Breast epithelium (tissue), 4 donors: ENCODE measurements at places on chromosomes 1 and 21. TPM values are rescaled to one million over a fixed set of nuclear protein-coding genes. Genes with fewer than 3 reads are reported as not detected.
A peak's percentile ranks its signal among the peaks of the same experiment; 100 is the strongest.

- H3K36me3 ChIP-seq: no peaks in the 10 kb centered on the region
- H3K27me3 ChIP-seq: peaks cover 88% of the 10 kb centered on the region
- no peak for DNase-seq
- H3K27ac ChIP-seq: no peak overlapping the region
Observed at GRCh38 chr1:3072391-3073185, 3.6 kb downstream of the PRDM16 start.

DNA sequence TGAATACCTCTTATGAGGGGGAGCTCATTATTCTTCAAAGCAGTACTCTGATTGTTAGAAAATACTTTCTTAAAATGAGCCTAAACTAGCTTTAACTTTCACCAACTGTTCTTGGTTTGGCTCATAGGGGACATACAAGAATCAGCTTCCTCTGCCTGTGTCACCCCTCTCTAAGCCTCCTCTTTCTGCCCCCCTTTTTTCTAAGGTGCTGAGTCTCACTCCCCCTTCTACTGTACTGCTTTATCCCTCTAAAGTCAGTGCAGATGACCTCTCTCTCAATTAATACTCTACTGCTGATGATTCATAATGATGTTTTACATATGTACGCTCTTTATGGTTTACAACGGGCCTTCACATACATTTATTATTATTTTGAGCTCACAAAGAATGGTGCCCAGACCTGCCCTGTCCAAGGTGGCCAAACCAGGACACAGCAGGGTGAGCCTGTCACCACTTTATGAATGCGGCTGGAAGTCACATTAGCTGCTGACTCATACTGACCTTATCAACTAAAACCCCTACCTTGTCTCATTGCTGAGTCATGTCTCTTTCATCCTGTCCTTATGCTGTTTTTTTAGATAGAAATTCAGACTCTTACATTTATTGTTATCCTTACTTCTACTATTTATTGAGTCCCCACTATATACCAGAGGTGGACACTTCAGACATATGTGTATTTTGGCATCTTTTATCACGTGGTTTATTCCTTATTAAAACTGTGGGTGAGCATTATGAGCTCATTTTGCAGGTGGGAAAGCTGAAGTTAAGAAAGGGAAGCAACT is 126.9 kb downstream of the RNF220 start:
- H3K36me3 ChIP-seq: no peaks in the 10 kb centered on the region
- H3K27me3 ChIP-seq: no peaks in the 10 kb centered on the region
- H3K4me1 ChIP-seq: no peaks in the 10 kb centered on the region
- H3K4me3 ChIP-seq: no peak overlapping the region
- no peak for DNase-seq

DNA sequence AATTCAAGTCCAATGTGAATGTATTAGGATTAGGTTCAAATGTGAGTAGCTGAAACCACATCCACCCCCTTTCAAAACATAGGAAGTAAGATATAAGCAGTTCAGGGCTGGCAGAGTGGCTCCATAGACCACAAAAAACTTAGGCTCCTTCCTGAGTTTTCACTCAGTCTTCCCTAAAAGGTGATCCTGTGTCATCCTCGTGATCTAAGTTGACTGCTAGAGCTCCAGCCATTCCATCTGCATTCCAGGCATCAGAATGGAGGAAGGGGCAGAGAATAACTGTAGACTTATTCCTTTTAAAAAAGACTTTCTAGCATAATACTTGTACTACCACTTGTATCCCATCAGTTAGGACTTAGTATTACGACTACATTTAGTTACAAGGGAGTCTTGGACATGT is 204.1 kb downstream of the PBX1 start:
- no peaks in the 10 kb centered on the region for H3K4me1 ChIP-seq
- H3K27ac ChIP-seq: no peak overlapping the region
- no peaks in the 10 kb centered on the region for H3K36me3 ChIP-seq
- H3K4me3 ChIP-seq: no peak overlapping the region

GRCh38 chr1:3795453-3796214 is 664 bp downstream of the LRRC47 start:
- peak overlapping the region; percentile 54 for H3K27ac ChIP-seq
- no peaks in the 10 kb centered on the region for H3K36me3 ChIP-seq
- no peak for DNase-seq
- H3K4me1 ChIP-seq: peaks cover 11% of the 10 kb centered on the region

GRCh38 chr1:34199927-34200326 is 23.2 kb downstream of the C1orf94 start:
- no peaks in the 10 kb centered on the region for H3K27me3 ChIP-seq
- no peak overlapping the region for H3K27ac ChIP-seq
- H3K4me3 ChIP-seq: no peak overlapping the region
- H3K36me3 ChIP-seq: no peaks in the 10 kb centered on the region
- DNase-seq: no peak
- no peaks in the 10 kb centered on the region for H3K4me1 ChIP-seq

DNA sequence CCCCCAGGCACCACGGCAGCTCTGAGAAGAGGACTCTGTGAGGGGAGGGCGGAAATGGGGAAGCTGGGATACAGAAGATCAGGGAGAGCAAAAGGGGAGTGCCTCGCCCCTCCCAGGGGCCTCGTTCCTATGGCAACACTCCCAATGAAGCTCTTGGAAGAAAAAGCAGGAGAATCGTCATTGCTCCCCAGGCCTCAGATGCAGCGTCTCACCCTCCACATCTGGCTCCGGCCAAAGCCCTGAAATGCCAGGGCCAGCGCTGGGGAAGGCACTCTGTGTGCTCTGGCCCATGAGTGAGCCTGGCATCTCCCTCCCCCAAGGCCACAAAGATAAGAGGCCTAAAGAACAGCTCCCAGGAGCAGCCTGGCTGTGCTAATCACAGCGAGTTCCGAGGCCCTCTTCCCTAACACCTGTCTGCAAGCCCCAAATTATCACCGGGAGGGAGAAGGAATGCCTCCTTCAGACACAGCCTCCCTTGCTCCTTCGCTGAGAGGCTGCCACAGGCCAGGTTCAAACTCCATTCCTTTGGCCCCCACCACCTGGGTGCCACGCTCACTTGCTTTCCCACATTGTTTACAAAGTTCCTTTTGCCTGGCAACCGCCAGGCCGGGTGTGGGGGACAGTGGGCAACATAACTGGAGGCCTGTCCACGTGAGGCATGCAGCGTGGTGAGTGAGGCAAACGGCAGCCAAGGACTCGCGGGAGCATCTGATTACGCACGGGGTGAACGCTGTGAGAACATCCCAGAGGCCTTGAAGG is 27.8 kb downstream of the ECE1 start:
- no peaks in the 10 kb centered on the region for H3K36me3 ChIP-seq
- peak; percentile 68 for DNase-seq
- H3K27ac ChIP-seq: peak overlapping the region; percentile 87
- no peaks in the 10 kb centered on the region for H3K27me3 ChIP-seq
- peaks cover 15% of the 10 kb centered on the region for H3K4me1 ChIP-seq

DNA sequence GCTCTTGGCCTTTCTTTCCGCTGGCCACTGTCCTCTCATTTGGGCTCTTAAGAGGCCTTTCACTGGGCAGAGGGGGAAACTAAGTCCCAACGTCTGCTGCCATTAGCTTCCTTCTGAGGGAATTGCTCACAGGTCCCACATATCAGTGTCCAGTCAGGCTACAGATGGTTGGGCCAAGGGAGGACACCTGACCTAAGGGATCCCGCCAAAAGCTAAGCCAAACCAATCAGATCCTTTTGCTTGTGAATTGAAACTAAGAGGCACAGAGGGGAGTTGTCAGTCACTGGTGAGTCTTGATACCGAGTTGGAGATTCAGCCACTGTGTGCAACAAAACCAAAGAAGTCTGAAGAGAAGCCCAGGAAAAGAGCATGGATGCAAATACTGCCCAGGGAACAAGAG is 5.7 kb upstream of the NT5C1A start:
- H3K4me3 ChIP-seq: no peak overlapping the region
- no peaks in the 10 kb centered on the region for H3K4me1 ChIP-seq
- H3K27me3 ChIP-seq: no peaks in the 10 kb centered on the region
- no peak for DNase-seq
- no peak overlapping the region for H3K27ac ChIP-seq

DNA sequence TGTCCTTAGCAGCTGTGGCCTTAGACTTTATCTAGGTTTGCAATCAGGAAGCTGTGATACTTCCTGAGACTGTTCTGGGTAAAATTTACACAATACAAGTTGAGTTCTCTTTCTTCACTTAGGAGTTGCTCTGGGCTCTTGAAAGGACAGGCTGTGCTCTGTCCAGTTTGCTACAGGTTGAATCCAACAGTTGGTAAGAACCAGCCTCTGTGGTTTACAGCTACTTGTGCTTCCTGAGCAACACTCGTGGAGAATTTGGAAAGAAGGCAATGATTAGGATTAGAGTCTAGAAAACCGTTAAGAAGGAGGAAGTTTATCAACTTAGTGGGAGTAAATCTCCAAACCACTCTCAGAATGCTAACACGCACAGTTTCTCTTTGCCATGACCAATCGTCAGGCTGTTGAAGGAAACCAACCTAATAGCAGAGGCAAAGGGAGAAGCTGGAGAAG is 26.8 kb downstream of the GFI1 start:
- no peak overlapping the region for H3K4me3 ChIP-seq
- H3K27ac ChIP-seq: no peak overlapping the region
- DNase-seq: no peak

DNA sequence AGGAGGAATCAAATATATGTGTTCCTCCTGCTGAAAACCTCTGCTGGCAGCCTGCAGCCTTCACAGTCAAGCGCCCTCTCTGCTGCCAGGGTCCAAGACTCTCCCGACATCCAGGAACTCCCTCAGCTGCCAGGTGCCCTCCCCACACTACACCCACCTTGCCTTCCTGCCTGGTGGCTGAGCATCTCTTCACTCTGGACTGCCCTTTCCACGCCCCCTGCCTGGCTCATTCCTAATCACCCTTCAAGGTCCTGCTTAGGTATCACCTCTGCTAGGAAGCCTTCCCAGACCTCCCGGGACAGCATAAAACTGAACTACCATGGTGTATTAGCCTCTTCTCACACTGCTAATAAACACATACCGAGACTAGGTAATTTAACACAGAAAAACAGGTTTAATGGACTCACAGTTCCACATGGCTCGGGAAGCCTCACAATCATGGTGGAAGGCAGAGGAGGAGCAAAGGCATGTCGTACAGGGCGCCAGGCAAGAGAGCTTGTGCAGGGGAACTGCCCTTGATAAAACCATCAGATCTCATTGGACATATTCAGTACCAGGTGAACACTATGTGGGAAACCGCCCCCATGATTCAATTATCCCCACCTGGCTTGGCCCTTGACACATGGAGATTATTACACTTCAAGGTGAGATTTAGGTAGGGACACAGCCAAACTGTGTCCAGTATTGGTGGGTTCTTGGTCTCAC is 15.3 kb downstream of the LDLRAD1 start:
- H3K4me3 ChIP-seq: no peak overlapping the region
- no peak for DNase-seq
- no peaks in the 10 kb centered on the region for H3K27me3 ChIP-seq
- H3K36me3 ChIP-seq: no peaks in the 10 kb centered on the region
- H3K4me1 ChIP-seq: no peaks in the 10 kb centered on the region
- no peak overlapping the region for H3K27ac ChIP-seq

DNA sequence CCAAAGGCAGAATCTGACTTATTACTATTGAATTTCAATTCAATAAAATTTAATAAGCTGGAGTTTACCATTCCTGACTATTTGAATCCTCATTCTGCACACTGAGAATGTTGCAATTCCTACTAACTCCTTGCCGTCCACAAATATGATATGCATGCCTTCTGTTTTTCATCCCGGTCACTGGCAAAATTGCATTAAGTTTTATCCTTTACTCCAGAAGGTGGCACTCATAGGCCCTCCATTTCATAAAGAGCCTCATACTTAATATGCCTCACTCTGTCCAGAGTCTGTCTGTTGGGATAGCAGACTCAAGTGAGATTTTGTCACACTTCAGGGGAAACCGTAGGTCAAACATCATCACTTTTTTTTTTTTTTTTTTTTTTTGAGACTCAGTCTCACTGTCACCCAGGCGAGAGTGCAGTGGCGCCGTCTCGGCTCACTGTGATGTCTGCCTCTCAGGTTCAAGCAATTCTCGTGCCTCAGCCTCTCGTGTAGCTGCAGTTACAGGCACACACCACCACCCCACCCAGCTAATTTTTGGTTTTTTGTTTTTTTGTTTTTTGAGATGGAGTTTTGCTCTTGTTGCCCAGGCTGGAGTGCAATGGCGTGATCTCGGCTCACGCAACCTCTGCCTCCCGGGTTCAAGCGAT is 27.3 kb downstream of the F11R start:
- H3K36me3 ChIP-seq: no peaks in the 10 kb centered on the region
- H3K27ac ChIP-seq: no peak overlapping the region
- no peaks in the 10 kb centered on the region for H3K27me3 ChIP-seq
- no peak for DNase-seq

DNA sequence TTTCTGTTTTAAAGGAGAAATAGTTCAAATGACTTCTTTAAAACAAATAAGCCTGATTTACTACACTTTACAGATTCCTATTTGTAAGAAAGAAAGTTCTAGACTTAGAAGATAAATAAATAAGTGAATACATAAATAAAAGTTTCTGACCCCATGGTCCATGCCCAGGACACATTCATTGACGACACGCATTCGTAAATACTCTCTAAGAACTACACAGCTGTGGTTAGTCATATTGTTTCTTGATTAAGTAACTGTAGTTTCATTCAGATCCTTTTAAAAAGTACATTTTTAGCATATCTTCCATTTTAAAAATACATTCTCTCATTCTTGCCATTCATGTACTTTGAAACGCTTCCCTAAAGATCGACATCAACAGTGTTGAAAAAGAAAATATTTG is 497.4 kb downstream of the SETD4 start:
- no peaks in the 10 kb centered on the region for H3K27me3 ChIP-seq
- no peak overlapping the region for H3K27ac ChIP-seq
- DNase-seq: no peak
- no peak overlapping the region for H3K4me3 ChIP-seq
- H3K4me1 ChIP-seq: no peaks in the 10 kb centered on the region
- no peaks in the 10 kb centered on the region for H3K36me3 ChIP-seq

- no peak overlapping the region for H3K4me3 ChIP-seq
- DNase-seq: no peak
- no peaks in the 10 kb centered on the region for H3K4me1 ChIP-seq
- no peaks in the 10 kb centered on the region for H3K36me3 ChIP-seq
Observed at GRCh38 chr1:107514841-107515240, 374.0 kb downstream of the NTNG1 start.

- H3K36me3 ChIP-seq: no peaks in the 10 kb centered on the region
- H3K27me3 ChIP-seq: no peaks in the 10 kb centered on the region
- DNase-seq: no peak
- H3K4me1 ChIP-seq: no peaks in the 10 kb centered on the region
Observed at GRCh38 chr1:196180847-196181593, 427.2 kb downstream of the KCNT2 start.

The ANGPTL3 gene
- not detected for total RNA-seq

The FAM167B gene
- total RNA-seq: 0.64 TPM

The MPZ gene
- 3.2 TPM for total RNA-seq

The TNFSF4 gene
- total RNA-seq: 1.9 TPM

The RGS4 gene
- total RNA-seq: 6.7 TPM
